Stimulated activated CD4-positive, alpha-beta T cell treated with anti-CD3 and anti-CD28 coated beads, TNF-alpha, amount 100 ng/mL, for 24 hours (primary cell): ENCODE measurements at places on chromosomes 16 and 17.

DNA sequence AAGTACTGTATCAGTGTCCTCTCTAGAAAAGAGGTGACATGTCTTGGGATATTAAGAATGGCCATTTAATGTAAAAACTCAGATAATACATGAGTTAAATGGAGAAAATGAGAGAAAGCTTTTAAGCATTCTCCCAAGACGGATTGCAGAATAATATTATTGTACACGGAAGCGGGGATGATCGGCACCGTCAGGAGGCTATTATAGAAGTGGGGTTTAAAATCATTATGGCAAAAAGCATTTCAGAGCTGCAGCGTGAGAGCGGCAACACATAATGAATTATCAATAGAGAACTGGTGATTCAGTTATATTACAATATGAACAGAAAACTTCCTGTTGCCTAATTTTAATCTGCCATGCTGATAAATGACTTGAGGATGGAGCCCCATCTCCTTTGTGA, 261.7 kb upstream of the IRX3 start:
- no peak for DNase-seq

DNA sequence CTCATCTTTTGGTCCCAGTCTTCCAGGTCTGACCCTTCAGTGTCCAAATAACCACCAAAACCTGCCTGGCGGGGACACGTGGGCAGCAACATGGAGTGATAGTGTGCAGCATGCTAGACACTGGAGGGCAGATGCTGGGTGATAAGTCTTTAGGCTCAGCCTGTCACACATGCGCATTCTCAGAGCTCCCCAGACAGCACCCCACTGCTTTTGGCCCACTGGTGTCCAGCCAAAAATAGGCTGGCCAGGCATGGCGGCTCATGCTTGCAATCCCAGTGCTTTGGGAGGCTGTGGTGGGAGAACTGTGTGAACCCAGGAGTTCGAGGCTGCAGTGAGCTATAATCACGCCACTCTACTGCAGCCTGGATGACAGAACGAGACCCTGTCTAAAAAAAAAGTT, 12.3 kb downstream of the GINS2 start:
- no peak for DNase-seq

DNA sequence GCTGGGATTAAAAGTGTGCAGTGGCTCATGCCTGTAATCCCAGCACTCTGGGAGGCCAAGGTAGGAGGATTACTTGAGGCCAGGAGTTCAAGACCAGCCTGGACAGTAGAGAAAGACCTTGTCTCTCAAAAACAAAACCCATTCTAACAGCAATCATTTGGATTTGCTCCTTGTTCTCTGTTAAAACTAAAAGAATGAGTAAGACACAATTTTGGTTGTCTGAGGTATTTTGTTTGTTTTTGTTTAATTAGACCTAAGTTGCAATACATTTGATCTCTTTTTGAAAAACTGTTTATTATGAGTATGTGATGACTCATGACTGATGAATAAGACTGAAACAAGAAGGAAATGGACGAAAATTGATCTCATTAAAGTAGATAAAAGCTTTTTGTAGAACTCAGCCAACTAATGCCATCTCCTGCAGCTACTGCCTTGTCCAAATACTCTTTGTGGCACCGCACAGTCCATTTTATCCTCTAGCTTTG, 29.0 kb downstream of the GLG1 start:
- DNase-seq: no peak

DNA sequence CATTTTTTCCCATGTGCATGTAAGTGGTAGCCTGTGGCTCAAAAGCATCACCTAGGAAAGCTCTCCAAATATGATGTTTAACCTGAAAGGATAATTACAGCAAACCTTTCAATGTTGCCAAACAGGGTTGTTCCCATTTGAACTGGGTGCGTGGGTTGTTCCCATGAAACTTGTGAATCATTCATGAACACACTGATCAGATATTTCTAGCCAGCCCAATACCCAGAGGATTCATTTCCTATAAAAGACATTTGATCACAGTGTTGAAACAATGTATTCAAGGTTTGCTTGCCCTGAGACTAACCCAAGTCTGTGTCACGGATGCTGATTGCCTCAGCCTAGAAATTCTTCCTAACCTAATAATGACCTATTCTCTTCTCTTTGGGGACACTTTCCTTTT, 12.9 kb downstream of the KRT39 start:
- no peak for DNase-seq

DNA sequence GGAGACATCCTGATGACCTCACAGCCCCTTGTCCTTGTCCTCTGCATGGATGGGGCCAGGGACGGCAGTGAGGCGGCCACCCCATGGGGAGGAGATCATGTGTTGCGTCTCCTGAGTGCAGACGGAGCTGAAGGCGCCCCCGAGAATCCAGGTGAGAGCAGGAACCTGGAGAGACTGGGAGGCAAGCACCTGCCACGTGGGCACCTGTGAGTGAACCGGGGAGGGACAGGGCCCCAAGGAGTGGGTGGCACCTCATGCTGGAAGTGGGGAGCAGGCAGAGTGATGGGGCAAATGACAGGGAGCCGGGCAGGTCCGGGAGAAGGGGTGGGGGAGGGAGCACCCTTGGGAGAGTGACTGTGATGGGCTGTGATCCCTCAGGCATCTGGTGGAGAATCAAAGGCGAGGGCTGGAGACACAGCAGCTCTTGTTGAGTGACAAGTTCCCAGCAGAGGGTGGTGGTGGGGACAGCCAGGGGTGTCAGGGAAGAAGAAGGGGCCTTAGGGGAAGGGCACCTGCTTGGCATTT, 174.3 kb upstream of the CHMP6 start:
- DNase-seq: no peak

GRCh38 chr17:82553210-82553930, 33.8 kb downstream of the FOXK2 start:
- no peak for DNase-seq

- no peak for DNase-seq
Measured at GRCh38 chr17:9937901-9938300, 32.8 kb upstream of the RCVRN start.

GRCh38 chr17:68711858-68712257, 110.7 kb upstream of the FAM20A start:
- DNase-seq: no peak

- no peak for DNase-seq
Measured at GRCh38 chr17:67534941-67535340, 157.9 kb downstream of the PITPNC1 start.

DNA sequence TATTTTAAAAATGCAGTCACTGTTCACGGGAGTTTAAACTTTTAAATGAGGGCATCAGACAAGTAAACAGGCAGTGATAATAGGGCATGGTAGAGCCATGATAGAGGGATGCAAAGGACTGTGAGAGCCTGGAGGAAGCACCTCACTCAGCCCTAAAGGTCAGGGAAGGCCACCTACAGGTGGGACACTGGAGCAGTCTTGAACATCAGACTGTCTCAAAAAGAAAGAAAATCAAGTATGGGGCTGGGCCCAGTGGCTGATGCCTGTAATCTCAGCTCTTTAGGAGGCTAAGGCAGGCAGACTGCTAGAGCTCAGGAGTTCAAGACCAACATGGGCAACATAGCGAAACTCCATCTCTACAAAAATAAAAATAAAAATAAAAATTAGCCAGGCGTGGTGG, 31.0 kb upstream of the DHRS7B start:
- DNase-seq: no peak
